ENCODE measurements at places on chromosomes 12 and 14.

DNA sequence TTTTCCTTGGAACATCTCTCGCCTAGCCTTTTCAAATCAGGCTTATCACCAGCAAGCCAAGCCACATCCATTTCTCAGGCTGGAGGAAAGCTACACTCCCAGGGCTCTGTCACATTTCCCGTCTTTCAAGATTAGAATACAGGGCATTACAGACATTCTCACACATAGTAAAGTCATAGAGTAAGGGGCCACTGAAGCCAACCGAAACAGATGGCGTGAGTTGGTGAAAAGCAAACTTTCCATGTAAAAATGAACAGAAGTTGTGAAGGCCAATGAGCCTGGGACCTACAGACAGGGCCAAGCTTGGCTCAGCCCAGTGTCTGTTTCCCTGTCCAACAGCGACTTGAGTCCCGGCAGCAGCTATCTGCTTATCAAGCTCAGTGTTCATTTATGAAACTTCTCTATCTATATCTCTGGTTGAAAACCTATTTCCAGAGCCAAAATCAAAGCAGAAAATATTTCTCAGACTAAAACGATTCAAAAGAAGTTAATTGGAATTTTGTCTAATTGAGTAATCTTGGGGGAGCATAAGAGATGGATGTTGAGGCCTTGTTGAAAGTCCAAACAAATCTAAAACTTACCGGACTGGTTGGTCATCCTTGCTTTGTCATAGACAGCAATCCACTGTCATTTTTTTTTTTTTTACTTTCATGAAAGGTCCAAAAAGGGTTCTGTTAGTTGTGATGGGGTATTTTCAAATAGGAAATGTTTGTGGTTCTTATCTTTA, 105.6 kb downstream of the DAAM1 start:
- DNase-seq, result no peak

DNA sequence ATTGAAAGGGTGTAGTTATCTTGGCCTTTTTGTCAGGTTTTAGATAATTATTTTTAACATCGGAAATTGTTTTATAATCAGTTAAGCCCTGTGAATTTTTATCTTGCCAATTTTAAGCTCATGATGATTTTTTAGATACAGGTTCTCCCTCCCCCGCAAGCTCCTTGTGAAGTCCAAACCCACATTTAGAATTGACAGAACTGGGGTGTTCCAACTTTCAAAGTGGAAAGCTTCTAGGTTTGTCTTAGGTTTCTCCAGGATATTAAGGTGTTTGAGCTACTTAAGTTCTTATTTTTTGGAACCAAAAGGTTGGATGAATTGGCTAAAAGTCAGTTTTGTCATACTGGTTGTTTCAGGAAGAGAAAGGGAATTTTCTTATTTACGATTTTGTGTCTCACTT, 49.1 kb downstream of the ATP2A2 start:
- DNase-seq, result no peak

- DNase-seq, result no peak
Observed at GRCh38 chr12:14308516-14308915, 57.0 kb upstream of the ATF7IP start.

- peak; percentile 68 for DNase-seq
Observed at GRCh38 chr14:68495101-68496039, 297.5 kb downstream of the ZFP36L1 start.

DNA sequence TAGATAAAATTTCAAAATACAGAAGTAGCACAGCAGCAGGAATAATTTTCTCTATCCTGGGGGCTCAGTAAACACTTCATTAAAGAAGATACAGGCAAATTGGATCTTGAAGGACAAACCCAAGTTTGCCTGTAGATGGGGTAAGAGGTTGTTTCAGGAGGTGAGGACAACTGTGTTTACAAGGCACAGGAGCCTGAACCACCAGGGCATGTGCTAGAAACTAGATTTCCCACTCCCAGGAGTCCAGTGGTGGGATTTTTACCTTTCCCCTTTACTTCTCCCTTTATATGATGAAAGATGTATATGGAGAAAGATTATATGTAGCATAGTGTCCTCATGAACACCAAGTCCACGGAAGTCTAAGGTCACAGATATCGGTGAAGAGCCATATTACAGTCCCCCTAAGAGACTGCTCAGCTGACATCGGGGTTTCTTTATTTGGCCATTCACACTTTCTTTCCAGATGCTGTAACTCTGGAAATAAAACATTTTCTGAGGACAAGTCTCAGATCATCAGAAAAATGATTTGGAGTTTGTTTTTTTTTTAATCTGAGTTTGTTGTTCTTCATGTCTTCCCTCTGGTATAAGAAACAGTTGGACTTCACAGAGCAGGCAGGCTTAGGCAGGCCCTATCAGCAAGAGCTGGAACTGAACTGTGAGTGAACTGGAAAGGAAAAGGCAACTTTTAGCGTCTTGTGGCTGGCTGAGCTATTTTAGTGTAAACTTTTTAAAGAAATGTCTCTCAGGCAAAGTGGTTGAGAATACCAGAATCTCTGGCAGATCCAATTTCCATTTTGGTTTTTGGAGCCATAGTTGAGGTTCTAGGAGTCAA, 8.0 kb upstream of the EVL start:
- DNase-seq, result peak; percentile 48

DNA sequence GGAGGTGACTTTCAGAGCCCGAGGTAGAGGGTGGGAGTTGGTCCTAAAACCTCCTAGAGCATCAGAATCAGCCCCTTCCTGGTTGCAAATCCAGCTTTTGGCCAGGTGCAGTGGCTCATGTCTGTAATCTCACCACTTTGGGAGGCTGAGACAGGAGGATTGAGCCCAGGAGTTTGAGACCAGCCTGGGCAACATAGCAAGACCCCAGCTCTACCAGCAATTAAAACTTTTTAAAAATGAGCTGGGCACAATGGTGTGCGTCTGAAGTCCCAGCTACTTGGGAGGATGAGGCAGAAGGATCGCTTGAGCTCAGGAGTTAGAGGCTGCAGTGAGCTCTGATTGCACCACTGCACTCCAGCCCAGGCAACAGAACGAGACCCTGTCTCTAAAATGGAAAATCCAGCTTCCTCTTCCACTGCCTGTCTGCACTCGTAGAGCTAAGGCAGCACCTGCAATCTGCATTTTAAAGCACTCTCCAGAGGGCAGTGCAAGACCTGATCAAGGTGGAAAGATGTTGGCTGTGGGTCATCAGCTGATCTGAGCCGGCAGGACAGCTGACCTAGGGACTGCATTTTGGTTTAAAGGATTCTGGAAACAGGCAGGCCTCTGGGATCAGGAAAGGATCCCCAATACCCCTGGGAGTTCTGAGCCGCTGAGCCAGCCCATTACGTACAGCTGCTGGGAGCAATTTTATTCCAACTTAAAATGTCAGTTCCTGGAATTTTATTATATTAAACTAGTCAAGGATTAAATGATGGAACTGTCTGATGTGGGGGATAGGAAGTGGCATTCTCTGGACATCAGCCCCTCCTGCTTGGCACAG, 1.8 kb upstream of the TESC start:
- no peak for DNase-seq

DNA sequence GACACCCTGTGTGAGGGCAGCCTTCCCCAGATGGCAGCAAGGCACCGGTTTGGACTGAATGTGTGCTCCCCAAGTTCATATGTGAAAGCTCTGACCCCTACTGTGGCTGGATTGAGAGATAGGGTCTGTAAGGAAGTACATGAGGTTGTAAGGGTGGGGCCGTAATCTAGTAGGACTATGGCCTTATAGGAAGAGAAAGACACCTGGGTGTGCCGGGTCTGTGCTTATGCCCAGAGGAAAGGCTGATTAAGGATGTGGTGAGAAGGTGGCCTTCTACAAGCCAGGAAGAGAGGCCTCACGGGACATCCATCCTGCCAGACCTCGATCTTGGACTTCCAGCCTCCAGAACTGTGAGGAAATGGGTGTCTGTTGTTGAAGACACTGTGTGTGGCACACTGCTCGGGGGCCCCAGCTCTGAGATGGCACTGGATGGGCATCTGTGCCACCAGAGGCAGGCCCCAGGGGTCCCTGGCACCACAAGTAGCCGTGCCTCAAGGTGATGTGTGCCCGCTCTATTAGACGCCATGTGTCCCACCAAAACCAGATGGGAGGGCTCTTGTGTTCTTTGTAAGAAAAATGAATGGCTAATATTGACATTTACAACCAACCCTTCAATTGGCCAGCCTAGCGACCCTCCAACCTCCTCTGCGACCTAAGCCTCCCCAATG, 22.0 kb downstream of the FGF6 start:
- DNase-seq, result no peak

DNA sequence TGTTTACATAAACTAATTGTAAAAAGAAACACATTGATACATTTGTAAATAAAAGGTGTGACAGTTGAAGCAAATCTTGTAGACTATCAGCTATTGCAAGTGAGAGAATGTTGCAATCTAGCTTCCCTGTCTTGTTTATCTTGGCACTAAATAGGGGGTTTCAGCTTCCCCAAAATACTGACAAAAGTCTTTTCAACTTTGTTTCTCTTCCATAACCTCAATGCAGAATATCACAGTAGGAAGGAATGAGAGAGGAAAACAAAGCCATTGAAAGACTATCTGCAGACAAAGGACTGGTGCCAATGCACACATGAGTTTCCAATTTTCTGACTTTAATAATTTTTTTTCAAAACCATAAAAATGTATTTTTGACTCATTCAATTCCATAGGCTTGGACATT, 886.2 kb upstream of the MGAT4C start:
- DNase-seq, result no peak

DNA sequence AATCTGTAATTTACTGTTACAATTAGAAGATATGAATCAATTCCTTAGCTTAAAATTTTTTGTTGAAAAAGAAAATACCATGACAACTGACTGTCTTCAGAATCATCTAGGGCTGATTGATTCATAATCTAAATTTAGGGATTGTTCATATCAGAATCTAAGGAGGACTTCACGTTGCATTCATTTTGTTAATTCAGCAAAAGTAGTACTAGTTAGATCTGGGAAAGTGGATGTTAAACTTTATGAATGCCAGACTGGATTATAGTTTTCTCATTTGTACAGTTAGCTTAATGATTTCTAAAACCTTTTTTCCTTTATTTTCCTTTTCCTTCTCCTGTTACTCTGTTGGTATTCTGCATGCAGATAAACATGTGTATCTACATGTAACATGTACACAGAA, 135.5 kb downstream of the PDE3A start:
- no peak for DNase-seq

GRCh38 chr14:57066463-57066862, 202.2 kb downstream of the EXOC5 start:
- DNase-seq, result no peak

- peak; percentile 51 for DNase-seq
Observed at GRCh38 chr14:90384543-90384911, 12.3 kb upstream of the CALM1 start.

- DNase-seq, result no peak
Observed at GRCh38 chr12:31804185-31804504, 75.3 kb upstream of the AMN1 start.

DNA sequence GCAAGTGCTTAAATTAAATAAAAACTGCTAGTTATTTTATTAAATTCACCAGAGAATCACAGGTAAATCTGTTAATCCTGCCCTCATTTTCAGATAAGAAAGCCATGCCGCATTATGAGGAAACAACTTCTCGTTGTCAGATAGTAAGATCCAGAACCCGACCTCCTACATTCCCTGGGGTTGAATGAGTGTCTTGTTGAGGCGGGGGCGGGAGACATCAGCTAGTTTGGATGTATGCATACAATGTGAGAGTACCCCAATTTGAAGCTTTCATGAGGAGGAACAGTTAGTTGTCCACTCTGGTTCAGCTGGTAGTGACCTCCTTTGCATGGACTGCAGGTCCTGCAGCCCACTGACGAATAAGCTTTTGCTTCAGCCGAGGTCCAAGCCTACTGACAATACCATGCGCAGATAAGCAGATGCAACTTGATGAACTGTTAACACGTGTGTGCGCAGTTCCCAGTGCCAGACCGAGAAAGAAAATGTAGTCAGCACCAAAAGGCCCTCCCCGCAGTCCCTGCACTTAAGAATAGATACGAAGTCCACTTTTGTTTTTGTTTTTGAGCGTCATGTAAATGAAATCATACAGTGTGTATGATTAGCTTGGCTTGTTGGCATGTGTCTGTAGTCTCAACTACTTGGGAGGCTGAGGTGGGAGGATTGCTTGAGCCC, 34.9 kb downstream of the EVL start:
- DNase-seq, result peak; percentile 3

DNA sequence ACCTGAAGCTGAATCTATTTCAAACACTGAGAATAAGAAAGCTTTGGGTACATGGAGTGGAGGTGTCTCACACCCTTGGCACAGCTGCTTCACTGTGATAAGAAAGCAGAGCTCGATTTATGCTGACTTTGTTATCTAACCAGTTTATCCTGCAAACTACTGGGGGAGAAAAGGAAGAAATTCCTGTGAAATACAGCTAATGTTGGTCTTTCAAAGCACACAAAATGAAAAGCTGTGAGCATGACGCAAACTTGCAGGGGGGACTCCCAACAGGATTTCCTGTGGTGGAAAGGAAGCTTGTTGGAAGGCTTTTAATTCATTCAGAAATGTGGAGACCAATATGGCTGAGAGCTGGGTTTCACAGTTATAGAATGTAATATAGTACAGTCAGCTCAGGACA, 53.4 kb downstream of the SRGAP1 start:
- DNase-seq, result no peak

DNA sequence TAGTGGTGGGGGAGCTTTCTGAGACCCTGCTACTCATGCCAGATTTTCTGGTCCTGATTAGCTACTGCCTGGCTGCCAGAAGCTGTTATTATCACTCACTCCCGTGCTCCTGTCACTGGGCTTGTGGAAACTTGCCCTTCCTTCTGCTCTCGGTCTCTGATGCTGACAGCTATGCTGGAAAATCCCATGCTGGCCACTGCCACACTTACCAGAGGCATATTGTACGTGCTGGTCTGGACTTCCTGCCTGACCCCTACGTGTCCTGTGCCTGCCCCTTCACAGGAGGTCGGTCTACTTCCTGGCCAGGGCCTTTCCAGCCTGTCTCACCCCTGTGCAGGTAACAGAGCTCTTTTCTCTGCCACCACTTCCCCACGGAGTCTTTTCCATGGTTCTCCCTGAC, 149.4 kb upstream of the PLEKHG7 start:
- no peak for DNase-seq

DNA sequence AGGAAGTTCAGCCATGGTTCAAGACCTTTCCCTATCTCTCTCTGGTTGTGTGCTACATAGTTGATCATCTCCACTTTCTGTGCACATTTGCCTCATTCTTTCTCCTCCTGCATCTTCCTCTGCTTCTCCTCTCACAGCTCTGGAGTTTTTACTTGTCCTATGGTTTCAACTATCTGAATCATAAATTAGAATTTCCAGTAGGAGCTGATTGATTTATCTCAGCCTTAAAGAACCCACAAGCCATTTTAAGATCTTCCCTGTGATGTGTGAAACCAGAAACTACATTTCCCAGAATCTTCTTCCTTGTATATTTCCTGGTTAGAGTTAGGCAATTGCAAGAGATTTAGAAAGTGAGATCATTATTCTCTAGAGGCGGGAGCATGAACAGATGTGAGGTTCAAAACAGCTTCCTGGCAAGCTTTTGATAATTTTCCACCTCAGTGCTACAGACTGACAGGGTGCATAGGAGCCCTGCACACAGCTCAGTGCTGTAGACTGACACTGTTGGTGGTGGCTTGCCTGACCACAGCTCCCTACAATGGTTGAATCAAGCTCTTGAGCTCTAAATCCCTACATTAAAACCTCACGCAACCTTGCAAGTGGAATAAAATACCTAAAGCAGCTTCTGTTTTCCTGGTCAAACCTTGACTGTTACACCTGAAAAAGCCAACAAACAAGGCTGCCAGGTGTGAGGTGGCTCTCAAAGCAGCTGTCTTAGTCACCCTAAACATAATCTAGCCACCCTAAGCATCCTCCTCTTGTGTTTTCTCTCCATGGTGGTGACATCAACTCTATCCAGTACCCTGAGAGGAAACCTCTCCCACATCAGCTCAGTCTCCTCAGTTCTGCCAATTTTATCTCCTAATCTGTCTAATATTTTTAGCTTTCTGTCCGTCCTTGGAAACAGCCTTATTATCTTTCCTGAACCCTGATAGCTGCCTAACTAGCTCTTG, 21.5 kb upstream of the IFNG start:
- DNase-seq, result peak; percentile 49

Data from CD4-positive, alpha-beta T cell treated with Interleukin-17A for 4 hours (primary cell).